ENCODE measurements at places on chromosomes 1 and 21.

GRCh38 chr1:24364605-24364974 lies 45.4 kb downstream of the GRHL3 start:
- no peak for DNase-seq

- DNase-seq: no peak
Measured at GRCh38 chr1:23436520-23437354, 12.2 kb upstream of the TCEA3 start.

GRCh38 chr1:12232221-12232620 lies 2.4 kb downstream of the VPS13D start:
- no peak for DNase-seq

GRCh38 chr1:190608282-190608681 lies 130.6 kb upstream of the BRINP3 start:
- no peak for DNase-seq

GRCh38 chr21:46180079-46180722 lies 4.1 kb downstream of the SPATC1L start:
- no peak for DNase-seq

- no peak for DNase-seq
Measured at GRCh38 chr1:211685823-211686222, 10.4 kb upstream of the NEK2 start.

DNA sequence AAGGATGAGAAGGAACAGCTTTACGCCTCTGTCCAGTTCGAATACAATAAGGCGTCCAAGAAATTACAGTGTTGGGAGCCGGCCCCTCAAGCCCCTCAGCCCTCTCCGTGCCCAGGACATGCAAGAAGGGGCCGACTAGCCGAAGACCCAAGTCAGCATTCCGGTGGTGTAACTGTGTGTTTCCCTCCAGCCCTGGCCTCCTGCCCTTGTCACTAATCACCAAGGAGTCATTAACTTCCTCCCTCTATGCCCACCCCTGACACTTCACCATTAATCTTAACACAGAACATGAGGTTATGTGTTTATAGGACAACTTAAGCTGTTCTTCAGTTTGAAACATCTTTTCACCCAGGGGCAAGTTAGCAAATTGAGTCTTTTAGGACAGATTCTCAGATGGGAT lies 16.4 kb upstream of the C4BPB start:
- DNase-seq: no peak

GRCh38 chr1:100347009-100347966 lies 5.0 kb upstream of the CDC14A start:
- DNase-seq: no peak

DNA sequence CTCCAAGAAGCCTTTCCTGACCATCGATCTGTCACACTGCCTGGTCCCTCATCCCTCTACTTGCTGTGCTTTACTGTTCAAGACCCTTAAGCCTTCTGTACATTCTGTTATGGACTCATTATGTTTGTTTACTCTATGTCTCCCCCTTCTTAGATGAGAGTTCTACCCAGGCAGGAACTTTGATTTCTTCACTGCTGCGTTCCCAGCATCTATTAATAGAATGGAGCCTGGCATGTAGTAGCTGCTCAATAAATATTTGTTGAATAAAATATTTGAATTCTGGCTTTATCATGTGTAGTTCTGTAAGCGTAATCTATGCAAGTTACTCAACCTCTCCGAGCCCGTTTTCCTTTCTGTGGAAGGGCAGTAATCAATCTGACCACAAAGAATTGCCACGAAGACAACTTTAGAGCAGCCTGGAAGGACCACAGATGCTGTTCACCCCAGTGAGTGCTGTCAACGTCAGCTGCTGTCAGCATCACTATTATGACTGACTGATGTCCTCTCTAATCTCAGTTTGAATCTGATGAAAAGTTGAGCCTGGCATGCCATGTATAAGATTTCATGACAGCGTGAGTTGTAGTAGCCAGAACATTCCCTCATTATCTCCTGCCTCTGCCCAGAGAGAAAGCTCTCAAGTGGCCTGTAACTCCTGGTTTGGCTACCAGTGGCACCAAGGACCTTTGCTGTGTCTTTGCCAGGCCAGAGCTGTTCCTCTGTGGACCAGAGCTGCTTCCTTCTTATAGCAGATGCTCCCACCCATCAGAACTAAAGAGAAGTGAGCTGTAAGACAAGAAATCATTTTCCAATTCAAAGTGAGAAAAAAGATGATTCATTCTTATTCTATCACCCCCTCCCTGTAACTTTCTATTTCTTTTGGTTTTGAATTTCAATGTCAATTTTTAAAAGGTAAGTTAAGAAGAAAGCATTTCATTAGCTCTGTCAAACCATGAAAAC lies 94.5 kb downstream of the PRDM2 start:
- DNase-seq: no peak

DNA sequence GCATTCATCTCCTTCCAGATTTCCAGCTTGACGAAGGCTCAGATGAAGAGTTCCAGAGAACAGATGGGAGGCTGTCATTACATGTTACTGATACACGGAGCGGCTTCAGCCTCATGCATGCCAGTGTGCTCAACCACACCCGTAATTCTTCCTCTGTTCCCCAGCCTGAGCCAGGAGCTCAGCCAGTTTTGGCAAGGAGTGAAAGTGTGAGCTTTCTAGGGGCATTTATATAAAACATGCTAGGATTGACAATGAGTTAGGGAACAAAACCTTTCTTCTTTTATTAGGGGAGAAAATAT lies 290.4 kb upstream of the PLXNA2 start:
- DNase-seq: no peak

GRCh38 chr1:16235944-16236510 lies 956 bp downstream of the CPLANE2 start:
- DNase-seq: no peak

- DNase-seq: no peak
Measured at GRCh38 chr1:66606362-66607065, 72.6 kb downstream of the SGIP1 start.

DNA sequence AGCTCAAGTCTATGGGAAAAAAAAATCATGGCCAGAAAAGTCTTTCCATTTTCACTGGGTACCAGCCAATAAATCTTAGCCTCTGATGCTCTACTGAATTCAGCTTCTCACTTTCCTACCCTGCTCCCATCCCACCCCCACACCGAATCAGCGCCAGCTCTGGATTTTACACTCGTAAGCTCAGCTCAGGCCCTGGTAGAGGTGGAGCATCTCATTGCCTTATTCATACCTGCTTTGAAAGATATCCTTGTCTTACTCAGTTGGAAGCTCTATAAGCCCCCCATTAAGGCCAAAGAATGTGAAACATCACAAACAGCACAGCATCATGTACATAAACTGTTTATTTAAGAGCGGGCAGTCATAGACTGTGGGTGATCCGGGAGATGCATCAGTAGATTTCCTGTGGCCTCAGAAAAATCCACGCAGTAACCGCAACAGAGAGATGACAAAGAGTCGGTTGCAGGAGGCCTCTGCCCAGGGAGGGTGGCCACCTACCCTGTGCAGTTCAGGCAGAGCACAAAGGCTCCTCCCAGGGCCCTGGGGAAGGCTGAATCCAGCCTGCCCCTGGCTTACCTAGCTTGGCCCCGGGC lies 36.4 kb upstream of the ETS2 start:
- DNase-seq: no peak

DNA sequence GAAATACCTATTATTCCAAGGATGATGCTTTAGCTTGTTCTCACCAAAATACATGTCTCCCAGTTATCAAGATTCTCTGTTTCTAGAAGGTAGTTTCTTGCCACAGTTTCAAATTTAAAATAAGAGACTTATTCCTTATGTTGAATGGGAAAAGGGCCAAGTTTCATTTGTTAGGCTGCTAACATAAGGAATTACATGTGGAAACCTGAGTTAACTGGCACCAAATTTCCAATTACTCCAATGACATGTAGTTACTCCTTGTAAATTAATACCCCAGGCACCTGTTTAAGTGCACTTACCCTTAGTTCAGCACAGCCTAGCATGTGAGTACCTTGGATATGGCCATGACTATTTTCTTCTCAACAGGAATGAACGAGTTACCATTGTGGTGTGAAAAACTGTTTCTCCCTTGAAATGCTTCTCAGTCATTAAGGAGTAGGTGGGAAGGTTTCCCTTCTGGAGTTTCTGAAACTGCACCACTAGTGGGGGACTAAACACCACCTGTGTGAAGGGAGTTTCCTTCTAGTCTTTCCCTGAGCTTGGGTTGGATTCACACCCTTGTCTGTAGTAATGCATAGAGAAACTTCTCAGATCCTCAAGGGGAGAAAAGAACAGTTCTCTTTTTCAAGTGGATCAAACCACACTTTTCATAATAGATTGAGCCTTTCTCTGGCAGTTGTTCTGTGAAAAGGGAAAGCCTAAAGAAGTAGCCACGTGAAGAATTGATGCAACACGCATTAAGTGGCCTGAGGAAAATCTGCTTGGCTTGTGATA lies 32.3 kb upstream of the LRRC8C start:
- DNase-seq: no peak

- DNase-seq: no peak
Measured at GRCh38 chr1:151790940-151791651, 796 bp upstream of the TDRKH start.

GRCh38 chr1:37034121-37035013 lies at the start of gene GRIK3:
Gene GRIK3, minus strand, starts transcription at chr1:37034515. Its CDS starts 407 bp downstream, at chr1:37034108.
- no peak for DNase-seq

GRCh38 chr1:116568662-116569380 lies 2.0 kb downstream of the CD58 start:
- no peak for DNase-seq

- DNase-seq: no peak
Measured at GRCh38 chr1:225979421-225979820, 19.7 kb downstream of the SDE2 start.

DNA sequence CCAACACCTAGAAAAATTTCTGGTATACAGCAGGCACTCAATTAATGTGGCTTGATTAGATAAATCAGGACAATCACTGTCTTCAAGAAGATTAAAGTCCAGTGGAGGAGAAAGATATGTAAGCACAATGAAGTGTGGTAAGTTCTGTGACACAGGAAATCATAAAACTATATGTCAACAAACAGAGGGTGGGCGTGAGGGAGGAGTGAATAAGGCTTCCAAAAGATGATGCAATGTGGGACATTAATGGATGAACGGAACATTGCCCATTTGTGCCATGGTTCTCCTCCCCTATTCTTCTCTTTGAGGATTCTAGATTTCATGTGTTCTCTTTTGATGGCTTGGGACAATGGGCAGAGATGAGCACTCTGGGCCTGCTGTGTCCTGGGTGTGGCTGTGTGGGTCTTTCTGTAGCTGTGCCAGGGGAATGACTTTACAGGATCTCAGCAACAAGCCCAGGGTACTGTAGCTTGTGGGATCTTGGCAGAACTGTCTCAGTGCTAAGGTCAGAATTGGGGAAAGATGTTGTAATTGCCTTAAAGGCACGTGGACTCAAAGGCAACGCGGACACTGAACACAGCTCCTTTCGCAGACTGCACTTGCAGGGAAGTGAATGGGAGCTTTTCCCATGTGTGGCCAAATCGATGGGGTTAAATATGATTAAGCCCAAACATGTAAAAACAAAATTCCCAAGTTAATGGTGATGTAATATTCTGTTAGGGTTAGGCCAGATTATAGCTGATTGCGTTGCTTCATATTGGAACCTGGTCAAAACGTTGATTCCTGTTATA lies 366.9 kb downstream of the TGFB2 start:
- peak; percentile 63 for DNase-seq

GRCh38 chr1:23927097-23927496 lies 13.9 kb upstream of the CNR2 start:
- DNase-seq: no peak

- peak; percentile 39 for DNase-seq
Measured at GRCh38 chr21:28485301-28486022, 507.2 kb downstream of the LTN1 start.

- DNase-seq: no peak
Measured at GRCh38 chr21:14454016-14455009, 71.4 kb upstream of the HSPA13 start.

DNA sequence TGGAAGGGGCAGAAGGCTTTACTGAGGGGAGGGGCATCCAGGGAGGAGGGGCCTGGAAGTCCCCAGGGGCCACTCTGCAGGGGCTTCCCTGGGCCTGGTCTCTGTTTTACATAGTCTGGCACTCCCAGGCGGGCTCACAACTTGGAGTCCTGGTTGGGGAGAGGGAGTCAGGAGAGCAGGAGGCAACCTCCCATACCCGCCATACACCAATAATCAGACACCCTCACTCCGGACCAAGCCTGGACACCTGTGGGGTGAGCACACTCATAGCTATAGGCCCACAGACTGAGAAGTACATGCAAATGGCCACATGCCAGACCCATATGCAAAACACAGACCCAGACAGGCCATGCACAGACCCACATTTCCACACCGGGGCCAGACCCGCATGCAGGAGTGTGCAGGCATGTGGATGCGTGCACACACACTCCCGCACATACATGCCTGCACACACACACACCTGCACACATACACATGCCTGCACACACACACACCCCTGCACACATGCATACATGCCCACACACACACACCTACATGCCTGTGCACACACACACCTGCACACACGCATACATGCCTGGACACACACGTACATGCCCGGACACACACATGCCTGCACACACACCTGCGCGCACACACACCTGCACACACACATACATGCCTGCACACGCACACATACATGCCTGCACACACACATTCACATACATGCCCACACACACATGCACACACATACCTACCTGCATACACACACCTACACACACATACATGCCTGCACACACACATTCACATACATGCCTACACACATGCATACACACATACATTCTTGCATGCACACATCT lies 89.5 kb upstream of the RUNX3 start:
- DNase-seq: no peak

- no peak for DNase-seq
Measured at GRCh38 chr1:46622344-46622743, 5.7 kb upstream of the MOB3C start.

DNA sequence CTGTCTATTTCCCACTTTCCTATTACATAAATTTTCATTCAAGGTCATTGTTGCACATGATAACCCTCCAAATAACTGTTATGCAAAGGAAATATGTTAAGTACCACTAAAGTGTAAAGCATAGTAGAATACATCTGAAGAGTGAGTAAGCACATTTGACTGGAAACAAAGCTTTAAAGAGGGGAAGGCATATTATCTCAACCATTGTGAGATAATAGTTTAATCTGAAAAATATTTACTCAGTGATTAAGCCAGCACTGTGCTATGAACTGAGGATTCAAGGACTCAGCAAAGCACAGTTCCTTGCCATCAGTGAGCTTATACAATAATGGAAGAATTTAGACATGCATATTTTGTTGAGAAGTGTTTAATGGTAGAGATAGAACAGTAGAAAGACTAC lies 127.4 kb downstream of the HMCN1 start:
- no peak for DNase-seq

DNA sequence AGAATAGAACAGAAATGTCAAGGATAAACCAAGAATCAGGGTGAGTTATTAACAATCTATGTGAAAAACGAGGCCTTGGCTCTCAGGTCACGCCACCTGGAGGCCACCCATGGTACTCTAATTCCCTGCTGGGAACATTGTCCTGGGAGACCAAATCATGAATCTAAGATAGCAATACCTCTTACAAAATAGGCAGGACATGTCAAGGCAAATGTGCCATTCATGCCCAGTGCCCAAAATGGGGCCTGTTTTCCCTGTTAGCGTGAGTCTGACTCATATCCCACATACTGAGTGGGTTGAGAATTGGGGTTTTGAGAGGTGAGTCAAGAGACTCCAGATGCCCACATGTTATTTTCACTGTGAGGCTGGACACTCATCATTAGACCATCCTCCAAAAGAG lies 380.8 kb downstream of the HHIPL2 start:
- peak; percentile 20 for DNase-seq

GRCh38 chr1:227305894-227306626 lies 12.2 kb downstream of the CDC42BPA start:
- DNase-seq: no peak

GRCh38 chr1:43952731-43953346 lies 6.1 kb downstream of the IPO13 start:
- DNase-seq: no peak

Measured in fibroblast of the conjunctiva (primary cell).